ENCODE measurements at places on chromosomes 2 and 18.

DNA sequence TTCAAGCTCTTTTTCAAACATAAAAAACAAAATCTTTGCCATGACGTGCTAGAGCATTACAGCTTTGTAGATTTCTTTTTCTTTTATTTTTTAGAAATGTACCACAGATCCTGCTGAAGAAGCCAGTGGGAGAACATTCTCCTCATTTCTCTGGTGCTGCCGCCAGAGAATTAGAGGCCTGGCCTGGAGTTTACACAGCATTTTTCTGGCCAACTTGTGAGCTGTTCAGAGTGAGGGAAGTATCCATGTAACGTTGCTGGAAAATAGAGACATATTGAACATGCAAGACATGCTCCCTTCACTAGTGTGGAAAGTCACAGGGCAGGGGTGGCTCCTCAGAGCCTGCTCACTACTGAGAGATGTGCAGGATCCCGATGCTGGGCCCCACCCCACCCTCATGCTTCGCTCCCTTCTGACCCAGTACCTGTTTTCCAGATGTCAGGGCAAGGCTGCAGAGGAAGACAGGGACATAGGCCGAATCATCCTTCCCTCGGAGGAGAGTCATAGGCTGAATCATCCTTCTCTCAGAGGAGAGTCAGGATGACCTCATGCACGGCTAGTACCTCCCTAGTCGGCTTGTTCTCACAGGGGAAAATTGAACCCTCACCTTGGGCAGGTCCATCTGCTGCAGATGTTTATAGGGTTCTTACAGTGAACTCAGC, 298.5 kb downstream of the INSIG2 start:
- no peak for DNase-seq

- no peak for DNase-seq
Observed at GRCh38 chr2:55415300-55415699, 4.4 kb downstream of the CCDC88A start.

DNA sequence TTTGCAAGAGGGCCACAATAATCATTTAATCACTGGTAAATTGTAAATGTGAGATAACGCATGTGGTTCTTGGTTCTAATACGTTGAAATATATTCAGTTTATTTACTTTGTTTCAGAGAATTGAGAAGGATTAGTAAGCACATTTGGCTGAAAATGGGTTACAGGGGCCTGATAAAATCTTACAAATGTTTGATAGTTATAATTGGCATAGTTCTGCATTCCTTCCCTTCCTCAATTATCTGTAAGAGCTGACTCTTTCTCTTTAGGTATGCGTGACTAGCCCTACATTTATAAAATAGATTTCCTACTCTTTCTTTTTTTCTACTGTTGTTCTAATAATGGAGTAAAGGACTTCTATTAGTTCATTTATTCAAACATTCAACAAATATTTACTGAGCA, 685.2 kb downstream of the NUP35 start:
- no peak for DNase-seq

GRCh38 chr2:85950743-85951142, 62.0 kb upstream of the ST3GAL5 start:
- no peak for DNase-seq

DNA sequence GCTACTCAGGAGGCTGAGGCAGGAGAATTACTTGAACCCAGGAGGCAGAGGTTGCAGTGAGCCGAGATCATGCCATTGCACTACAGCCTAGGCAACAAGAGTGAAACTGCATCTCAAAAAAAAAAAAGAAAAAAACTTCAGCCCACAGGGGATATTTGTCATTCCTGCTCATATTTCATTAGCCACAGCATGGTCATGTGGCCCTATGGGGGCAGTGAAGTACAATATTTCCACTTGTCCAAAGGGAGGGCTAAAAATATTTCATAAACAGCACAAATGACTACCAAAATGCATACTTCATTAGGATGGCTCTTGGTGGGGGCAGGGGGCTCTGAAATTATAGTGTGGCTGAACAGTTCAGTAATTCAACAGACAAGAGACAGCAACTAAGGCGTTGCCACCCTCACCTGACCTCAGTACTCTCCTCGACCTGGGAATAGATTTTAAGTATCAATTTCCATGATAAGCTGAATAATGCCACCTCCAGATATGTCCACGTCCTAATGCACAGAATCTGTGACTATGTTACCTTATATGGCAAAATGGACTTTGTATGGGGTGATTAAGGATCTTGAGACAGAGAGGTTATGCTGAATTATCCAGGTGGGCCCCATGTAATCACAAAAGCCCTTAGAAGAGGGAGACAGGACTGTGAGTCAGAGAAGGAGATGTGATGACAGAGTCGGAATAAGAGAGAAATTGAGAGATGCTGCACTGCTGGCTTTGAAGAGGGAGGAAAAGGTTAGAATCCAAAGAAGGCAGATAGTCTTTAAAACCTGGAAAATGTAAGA, 158.2 kb upstream of the CRIM1 start:
- no peak for DNase-seq

DNA sequence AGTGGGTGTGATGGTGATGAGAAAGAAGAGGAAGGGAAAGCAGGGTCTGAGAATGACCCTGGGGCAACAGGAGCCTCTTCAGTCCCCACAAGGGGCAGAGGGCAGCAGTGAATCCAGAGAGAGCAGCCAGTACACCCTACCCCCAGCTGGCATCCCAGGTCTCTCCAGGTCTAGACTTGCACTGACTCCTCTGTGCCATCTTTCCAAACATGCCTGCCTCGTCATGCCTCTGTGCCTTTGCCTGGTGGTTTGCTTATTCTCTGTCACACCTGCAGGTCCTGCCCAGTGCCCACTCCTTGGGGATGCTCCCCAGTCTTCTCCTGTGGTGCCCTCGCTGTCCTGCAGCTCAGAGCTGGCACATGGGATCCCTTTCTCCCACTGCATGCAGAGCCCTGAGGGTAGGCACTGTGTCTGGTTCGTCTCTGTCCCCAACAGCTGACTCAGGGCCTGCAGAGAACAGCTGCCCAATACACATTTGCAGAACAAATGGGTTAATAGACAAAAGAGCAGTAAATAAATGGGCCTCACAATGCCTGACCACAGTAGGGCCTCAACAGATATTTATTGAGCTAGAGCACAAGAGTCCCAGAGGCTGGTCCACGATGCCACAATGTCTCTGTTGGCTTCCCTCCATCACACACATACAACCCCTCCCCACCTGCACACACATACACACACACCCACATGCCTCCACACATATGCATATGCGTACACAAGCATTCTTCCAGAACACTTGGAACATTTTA, 89.8 kb downstream of the HS1BP3 start:
- DNase-seq: no peak

DNA sequence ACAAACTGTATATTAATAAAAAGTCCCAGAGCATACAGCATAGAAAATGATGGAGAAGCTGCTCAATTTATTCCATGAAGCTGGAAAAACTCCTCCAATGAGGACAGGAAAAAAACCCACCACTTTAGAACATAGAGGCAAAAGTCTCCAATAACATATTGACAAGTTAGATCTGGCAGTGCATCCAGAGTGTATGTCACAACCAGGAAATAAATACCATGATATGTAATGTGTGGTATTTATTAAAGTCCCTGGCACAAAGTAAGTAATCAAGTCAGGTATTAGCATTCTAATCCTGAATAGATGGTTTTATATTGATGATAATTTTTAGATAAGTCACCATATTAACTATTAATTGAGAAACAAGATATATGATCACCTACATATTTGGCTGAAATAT, 427.3 kb upstream of the HS6ST1 start:
- no peak for DNase-seq

GRCh38 chr2:240167588-240167880, 27.1 kb upstream of the OTOS start:
- no peak for DNase-seq

All from WTC11 (cell line).